ENCODE measurements at places on chromosomes 12 and 14.
A peak's percentile ranks its signal among the peaks of the same experiment; 100 is the strongest.

- DNase-seq = no peak
These were observed 3.8 kb downstream of the PRKCH start for GRCh38 chr14:61325166-61325565.

- DNase-seq = peak; percentile 46
These were observed 802 bp downstream of the SUSD6 start for GRCh38 chr14:69612014-69612782.

DNA sequence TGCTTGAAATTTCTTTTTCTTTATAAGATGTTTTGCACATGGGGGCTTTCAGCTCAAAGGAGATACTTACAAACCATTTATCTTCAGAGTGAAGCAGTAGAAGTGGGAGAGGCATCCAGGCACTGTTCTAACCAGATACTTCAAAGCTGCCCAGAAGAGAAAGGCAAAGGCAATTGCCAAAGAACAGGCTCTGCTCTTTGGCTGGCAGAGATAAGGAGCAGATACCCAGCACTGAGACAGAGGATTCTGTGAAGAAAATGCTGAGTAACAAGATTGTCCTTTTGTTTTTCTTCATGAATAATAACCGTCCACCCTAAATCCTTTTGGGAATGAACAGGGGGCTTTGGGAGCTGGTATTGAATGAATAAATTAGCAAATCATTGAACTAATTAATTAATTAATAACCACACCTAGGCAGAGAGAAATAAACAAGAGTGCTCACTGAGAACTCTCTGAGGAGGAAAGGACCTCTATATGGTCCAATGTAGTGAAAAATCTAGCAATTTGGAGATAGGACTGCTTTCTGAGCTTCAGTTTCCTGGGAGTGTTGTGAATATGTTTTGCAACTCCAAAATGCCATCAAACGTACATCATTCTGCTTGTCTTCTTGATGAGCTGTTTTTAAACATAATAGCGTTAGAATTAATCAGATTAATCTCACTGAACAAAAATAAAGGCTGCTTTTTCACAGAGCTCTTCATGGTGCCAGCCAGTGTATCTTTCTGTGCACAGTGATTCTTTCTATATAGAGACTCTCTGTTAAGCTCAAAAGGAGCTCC lies 192.8 kb upstream of the AMIGO2 start:
- no peak for DNase-seq

GRCh38 chr12:48542300-48542928 lies 17.0 kb downstream of the OR8S1 start:
- DNase-seq = peak; percentile 53

- DNase-seq = peak; percentile 50
These were observed 2.0 kb downstream of the NFKBIA start for GRCh38 chr14:35402323-35403113.

GRCh38 chr12:101942250-101942605 lies 64.8 kb downstream of the DRAM1 start:
- no peak for DNase-seq

DNA sequence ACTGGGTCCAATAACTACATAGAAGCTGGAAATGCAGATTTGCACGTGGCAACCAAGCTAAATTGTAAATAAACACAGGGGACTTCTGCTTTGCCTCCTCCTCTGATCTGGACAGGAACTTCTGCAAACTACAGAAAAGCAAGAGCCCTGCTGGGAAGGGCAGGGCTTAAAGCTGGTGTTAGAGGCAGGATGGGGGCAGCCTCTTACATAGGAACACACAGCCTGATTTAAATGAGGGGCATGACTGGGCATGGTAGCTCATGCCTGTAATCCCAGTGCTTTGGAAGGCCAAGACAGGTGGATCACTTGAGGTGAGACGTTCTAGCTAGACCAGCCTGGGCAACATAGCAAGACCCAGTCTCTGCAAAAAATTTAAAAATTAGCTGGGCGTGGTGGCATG lies 46.7 kb downstream of the ERH start:
- DNase-seq = no peak

DNA sequence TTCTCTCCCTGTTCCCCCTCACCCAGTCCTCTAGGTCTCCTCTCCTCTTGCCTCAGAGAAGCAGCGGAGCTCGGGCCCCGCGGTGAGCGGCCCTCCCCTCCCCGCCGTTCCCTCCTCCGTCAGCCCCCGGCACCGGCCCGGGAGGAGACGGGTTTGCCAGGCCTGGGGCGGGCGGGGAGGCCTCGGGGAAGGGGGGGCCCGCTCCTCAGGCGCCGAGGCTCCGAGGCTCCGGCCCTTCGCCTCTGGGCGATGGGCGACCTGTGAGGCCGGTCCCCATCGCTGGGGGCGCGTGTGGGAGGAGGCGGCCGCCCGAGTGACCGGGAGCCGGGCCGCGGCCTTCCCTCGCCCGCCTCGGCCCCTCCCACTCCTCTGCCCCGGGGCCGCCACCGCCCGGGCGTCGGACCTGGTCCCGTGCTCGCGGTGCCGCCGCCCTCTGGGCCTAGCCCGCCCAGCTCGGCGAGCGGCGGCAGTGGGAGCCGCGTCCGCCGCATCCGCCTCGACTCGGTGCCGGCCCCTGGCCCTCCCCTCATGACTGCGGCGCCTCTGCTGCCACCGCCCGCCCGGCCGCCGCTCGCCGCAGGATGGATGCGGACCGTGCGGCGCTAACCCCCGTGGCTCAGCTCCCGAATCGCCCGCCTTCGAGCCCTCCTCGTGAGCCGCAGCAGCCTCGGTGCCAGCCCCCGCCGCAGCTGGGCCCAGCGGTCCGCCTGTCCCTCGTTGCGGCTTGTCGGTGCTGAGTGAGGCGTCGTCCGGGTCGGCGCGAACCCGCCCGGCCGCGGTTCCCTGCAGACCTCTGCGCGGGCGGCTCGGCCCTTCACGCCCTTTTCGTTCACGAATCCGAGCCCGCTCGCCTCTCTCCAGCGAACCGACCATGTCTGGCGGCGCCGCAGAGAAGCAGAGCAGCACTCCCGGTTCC lies 574 bp downstream of the WNK1 start:
- peak; percentile 36 for DNase-seq

- DNase-seq = no peak
These were observed 25.3 kb downstream of the HRK start for GRCh38 chr12:116855744-116856470.

- no peak for DNase-seq
These were observed 25.9 kb upstream of the BLTP3B start for GRCh38 chr12:100168562-100168961.

GRCh38 chr12:132856581-132856980 lies 27.9 kb upstream of the GOLGA3 start:
- no peak for DNase-seq

GRCh38 chr14:35632676-35633075 lies 98.7 kb downstream of the INSM2 start:
- no peak for DNase-seq

- no peak for DNase-seq
These were observed 6.2 kb downstream of the TNFAIP2 start for GRCh38 chr14:103129301-103130016.

- no peak for DNase-seq
These were observed 128.5 kb downstream of the SLC15A5 start for GRCh38 chr12:16148938-16149337.

- no peak for DNase-seq
These were observed 230.7 kb downstream of the BCL11B start for GRCh38 chr14:99041141-99041819.
